ENCODE measurements at places on chromosomes 11 and 22.

DNA sequence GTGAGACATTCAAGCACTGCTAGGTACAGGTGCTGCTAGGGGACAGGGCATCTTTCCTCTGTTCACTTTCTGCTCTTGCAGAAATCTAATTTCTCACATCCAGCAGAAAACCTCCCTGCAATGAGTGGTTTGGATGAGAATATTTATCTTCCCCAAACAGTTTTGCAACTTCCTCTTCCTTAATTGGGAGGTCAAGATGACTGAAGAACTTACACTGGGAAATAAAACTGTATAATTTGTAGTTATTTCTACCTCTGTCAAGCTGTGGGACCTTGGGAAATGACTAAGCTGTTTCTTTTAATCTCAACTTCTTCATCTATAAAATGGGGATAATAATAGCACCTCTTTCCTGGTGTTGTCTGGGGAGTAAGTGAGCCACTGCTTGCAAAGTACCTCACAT lies 69.8 kb downstream of the PRR5L start:
- no peak for DNase-seq

DNA sequence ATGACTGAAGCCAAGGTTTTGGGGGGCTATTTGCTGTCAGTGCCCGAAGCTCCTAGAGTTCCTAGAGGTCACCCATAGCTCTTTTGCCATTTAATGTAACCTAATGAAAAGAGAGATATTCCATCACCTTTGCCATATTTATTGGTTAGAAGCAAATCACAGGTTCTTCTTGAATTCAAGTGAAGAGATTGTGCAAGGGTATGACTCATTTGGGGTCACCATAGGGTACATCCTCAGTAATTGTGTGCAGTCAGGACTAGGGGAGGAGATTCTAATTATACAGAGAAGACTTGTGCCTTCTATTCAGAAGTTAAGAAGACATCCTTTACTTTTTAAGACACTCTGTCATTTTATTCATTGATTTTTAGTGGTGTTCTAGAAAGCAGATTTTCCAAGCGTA lies 6.9 kb upstream of the PRAME start:
- DNase-seq: no peak

- DNase-seq: no peak
These were observed 34.2 kb upstream of the CTTN start for GRCh38 chr11:70364178-70364577.

GRCh38 chr22:49097966-49098365 lies 729.7 kb downstream of the BRD1 start:
- DNase-seq: no peak

GRCh38 chr11:35305670-35306382 lies 113.5 kb downstream of the SLC1A2 start:
- DNase-seq: peak; percentile 19

GRCh38 chr22:46367707-46368191 lies 32.2 kb downstream of the TRMU start:
- DNase-seq: peak; percentile 70

GRCh38 chr11:121070951-121071845 lies 29.8 kb upstream of the TECTA start:
- no peak for DNase-seq

DNA sequence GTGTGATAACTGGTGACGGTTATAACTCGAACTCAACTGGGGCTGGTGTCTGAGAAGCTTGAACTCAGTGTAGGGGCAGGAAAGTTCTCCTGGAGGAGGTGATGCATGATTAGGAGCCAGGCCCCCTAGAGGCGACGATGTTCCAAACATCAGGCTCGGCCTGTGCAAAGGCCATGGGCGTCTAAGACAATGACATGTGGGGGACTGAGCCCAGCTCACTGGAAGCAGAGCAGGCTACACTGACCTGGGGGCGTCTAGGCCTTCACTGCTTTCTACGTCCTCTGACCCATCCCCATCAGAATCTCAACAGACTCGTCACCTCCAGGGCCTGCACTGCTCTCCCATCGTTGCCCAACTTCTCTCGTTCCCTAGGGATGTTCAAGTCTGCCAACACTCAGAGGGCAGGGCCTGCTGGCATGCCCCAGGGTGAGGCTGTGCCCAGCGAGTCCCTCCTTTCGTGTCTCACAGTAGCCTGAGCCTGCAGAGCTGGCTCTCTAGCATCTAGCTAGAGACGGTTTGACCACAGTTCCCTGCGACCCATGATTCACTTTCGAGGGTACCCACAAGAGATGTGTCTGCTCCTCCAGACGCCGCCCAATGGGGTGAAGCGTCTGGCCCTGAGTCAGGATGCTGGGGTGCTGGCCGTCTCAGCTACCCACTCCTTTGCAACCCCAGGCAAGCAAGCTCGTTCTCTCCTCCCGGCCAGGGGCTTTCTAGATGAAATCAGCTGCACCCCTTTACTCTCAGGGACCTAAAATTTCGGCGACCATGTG lies 1.1 kb upstream of the ATG16L2 start:
- peak; percentile 81 for DNase-seq

- DNase-seq: no peak
These were observed 314.0 kb downstream of the NTM start for GRCh38 chr11:131684111-131685060.

DNA sequence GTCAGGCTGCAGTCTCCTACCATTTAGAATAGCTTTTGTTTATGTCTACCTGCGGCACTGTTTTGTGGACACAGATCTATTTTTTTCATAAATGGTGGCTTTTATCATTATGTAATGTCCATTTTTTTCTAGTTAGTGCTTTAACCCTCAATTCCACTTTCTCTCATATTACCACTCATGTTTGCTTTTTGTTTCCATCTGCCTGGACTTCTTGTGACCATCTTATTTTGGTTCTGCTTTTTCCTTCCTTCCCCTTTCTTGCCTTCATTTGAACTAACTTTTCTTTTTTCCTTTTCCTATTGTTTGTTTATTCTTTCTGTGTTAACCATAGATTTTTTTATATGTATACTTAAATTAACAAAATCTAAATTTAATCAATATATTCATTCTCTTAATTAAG lies 98.5 kb upstream of the SLC22A12 start:
- no peak for DNase-seq

Measured in stimulated activated CD4-positive, alpha-beta T cell treated with anti-CD3 and anti-CD28 coated beads, Interleukin-4, amount 100 ng/mL, for 24 hours (primary cell).